ENCODE measurements at places on chromosomes 16 and 17.

- DNase-seq, result no peak
These were observed 19.7 kb downstream of the RHBDL3 start for GRCh38 chr17:32285306-32285705.

- no peak for DNase-seq
These were observed 10.3 kb upstream of the PVALEF start for GRCh38 chr17:81154961-81155360.

GRCh38 chr16:53282975-53283946 lies 151.0 kb upstream of the RBL2 start:
- peak; percentile 36 for DNase-seq

DNA sequence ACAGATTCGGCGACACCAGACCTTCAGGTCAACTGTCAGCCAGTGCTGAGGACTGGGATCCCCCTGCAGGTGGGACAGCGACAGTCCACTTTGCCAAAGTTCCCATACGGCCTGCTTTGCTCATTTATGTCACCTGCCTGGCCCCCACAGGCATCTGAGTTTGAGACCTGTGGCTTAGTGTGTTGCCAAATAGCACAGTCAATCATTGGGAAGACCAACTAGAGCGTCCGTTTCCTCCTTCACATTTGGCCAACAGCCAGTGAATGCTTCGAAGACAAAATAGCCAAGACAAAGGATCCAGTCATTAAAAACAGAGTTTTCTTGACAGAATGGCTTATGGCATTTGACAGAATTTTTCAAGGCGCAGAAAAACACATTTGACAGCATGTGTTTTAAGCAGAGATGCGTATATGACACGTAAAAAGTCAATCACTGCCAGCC lies 113.8 kb downstream of the ABCC12 start:
- no peak for DNase-seq

- no peak for DNase-seq
These were observed 176.8 kb downstream of the TANC2 start for GRCh38 chr17:63142836-63143235.

- no peak for DNase-seq
These were observed 4.7 kb upstream of the WDR24 start for GRCh38 chr16:694863-695354.

GRCh38 chr16:1153480-1154160 lies 714 bp downstream of the CACNA1H start:
- DNase-seq, result no peak
